Stimulated activated naive CD8-positive, alpha-beta T cell treated with anti-CD3 and anti-CD28 coated beads, Interleukin-15, amount 100 ng/mL, for 72 hours (primary cell): ENCODE measurements at places on chromosomes 1 and 21.
A peak's percentile ranks its signal among the peaks of the same experiment; 100 is the strongest.

- no peak for DNase-seq
Observed at GRCh38 chr1:65924471-65924870, 131.8 kb downstream of the PDE4B start.

DNA sequence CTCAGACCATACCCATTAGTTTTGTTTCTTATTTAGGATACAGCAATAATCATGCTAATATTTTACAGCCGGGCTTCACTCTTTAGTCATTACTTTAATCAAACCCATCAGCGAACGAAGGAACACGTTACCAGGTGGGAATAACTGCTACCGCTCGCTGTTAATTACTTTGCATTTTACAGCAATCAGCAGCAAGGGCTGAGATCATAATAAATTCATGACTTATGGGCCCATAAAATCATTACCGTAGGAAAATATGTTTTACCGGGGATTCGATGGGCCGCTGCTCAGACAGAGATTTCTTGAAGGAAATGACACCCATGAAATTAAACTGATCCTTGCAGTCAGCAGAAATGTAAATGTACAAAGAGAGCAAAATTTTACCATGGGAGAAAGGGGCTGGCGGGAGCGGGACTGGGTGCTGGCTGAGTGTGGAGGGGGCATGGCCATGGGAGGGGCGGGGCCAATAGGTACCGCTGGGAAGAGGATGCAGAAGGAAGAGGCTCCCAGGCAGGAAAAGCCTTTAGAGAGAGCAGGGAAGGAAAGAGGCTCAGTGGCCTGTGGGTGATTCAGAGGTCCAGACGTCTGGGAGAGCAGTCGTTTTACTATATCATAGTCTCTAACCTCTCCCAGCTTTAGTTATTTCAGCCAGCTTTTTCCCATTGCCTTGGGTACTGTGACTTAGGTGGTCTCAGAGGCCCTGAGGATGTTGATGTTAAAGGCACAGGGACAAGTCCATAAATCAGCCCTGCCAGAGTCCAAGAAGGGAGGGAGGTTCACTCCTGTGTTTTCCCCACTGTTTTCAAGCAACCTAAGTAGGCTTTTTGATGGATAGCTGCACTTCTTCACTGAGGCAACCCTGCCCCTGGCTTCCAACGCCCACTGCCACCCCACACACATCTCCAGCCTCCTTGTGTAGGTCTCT, 258.9 kb downstream of the SEC16B start:
- no peak for DNase-seq

DNA sequence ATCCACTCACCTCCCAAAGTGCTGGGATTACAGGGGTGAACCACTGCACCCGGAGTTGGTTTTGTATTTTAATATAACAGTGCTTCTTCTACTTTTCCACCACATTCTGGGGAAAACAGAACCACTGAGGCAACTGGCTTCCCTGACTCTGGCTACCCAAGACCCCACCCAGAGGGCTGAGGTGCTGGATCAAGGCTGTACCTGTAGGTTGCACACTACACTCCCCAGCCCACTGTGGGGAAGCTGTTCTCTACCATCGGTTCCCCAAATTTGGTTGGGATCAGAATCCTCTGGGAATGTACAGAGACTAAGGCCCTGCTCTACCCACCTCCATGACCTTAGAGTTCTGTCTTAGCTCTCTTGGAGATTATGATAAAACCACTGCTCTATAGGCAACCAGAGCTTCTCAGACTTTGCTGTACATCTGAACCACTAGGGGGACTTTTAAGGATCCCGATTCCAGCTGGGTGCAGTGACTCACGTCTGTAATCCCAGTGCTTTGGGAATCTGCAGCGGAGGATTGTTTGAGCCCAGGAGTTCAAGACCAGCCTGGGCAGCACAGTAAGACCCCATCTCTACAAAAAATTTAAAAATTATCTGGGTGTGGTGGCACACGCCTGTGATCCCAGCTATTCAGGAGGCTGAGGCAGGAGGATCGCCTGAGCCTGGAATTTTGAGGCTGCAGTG, 51.6 kb downstream of the GNG4 start:
- no peak for DNase-seq

GRCh38 chr21:44993321-44994046, 53.7 kb downstream of the SLX9 start:
- no peak for DNase-seq

- no peak for DNase-seq
Observed at GRCh38 chr21:35578831-35579471, 481.4 kb downstream of the SETD4 start.

DNA sequence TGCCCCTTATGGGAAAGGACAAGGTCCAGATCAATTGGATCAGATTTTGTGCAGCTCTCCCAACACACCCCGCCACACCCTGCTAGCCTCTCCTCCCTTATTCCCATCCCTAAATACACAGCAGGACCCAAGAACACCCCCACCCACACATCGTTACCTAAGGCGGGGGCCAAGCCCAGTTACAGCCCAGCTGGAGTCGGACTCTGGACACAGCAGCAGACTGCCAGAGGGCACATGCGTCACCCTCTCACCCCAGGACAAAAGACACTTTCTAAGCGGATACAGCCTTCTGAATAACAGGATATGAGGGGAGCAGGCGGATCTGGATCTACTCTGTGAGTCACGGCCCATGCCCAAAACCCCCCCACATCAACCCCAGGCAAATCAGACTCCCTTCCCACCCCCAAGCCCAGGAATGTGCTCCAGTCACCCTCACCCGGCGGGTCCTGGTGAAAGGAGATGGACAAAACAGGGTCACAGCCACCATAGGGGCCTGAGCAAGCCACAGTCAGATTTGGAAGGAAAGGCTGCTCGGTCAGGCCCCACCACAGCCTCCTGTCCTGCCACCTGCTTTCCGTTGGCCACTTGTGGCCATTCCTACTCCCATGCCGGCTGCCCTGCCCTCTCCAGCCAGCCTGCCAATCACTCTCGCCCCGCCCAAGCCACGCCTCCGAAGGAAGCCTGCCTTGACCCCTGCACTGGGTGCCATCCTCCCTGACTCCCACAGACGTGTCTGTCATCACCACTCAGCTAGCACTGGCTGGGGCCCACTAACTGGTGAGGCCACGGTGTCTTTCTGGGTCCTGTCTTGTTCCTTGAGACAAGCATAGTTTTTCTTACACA, 4.0 kb downstream of the S100A16 start:
- DNase-seq = no peak

DNA sequence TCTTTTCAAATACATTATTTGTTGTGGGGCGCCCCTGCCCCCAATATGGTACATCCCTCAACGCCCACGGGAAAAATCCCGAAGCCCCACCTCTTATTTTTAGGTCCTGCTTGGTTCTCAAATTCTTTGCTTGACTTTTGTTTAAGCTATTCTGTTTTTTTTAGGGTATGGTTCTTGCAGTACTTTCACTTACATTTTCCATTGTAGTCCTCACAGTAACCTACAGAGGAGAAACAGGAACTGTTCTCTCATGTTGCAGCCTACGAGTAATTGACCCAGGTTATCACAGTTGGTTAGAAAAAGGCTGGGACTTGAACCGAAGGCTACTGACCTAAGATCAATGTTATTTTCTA, 697 bp upstream of the C21orf91 start:
- DNase-seq = no peak

- no peak for DNase-seq
Observed at GRCh38 chr1:220880726-220881506, 1.7 kb downstream of the HLX start.

DNA sequence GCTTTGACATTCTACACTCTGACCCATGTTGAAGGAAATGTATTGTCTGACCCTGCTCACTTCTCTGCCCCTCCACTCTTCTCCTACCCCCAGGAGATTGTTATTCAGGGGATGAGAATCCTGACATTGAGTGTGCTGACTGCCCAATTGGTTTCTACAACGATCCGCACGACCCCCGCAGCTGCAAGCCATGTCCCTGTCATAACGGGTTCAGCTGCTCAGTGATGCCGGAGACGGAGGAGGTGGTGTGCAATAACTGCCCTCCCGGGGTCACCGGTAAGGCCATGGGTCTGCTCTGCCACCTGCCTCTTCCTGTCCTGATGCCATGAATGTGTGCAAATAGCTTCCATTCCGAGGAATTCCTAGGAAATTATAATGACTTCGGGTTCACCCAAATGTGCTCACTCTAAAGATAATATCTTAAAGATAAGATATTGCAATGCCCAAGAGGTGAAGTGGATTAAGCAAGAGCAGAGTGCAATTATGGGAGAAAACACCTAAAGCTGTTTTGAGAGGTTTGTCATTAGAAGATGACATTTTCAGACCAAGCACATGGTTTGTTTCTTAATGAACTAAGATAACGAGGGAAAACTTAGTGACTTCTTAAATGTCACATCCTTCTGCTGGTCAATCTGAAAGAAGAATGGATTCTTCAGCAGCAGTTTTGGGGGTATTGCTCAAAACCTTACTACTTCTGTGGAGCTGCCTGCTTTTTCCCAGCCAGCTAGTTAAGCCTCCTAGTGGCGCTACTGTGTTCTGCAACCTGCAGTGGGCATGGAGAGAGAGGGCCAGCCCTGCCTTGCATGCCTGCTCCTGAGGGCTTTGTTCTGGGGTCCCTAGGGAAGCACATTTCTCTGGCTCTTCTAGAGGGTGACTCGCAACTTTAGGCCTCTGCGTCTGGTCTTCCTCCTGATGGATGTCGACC, 41.6 kb downstream of the LAMC2 start:
- DNase-seq = peak; percentile 41

GRCh38 chr1:61079296-61079897, 3.0 kb upstream of the NFIA start:
- DNase-seq = no peak

DNA sequence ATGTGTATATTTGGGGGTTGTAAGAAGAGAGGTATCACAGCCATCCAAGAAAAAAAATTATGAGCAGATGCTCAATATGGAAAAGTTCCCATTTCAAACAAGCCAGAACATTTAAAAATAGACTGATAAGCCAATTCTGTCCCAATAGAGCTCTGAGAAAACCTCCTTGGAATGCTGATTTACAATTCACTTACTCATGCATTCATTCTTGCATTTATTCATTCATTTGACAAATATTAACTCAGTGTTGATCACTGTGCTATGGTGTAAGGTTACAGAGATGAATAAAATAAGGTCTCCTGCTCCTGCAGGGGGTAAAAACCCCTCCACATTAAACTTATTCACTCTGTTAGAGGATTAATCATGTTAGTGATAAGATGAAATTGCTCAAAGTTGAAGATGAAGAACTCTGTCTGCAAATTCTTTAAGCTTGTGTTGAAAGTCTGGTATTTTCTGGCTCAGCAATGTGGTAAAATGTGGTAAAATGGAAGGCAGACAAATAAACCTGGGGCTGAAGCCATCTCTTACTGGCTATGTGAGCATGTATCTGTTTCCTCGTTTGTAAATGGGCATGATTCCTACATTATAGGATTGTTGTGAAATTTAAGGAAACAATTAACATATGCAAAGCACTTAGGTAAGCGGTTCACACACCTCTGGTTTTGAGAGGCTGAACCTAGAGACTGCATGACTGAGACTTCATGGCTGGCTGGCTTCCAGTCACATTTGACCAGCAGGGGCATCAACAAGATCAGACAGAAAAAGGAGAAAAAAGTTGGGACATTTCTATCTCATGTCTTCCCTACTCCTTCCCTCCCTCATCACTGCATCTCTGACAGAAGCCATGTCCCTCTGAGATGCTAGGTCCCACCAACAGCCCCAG, 45.0 kb upstream of the DAB1 start:
- DNase-seq = no peak

- DNase-seq = no peak
Observed at GRCh38 chr1:215031392-215031791, 51.1 kb upstream of the KCNK2 start.

GRCh38 chr1:182114627-182115023, 53.1 kb upstream of the ZNF648 start:
- DNase-seq = no peak

GRCh38 chr1:30762930-30763650, 5.5 kb upstream of the LAPTM5 start:
- DNase-seq = no peak

DNA sequence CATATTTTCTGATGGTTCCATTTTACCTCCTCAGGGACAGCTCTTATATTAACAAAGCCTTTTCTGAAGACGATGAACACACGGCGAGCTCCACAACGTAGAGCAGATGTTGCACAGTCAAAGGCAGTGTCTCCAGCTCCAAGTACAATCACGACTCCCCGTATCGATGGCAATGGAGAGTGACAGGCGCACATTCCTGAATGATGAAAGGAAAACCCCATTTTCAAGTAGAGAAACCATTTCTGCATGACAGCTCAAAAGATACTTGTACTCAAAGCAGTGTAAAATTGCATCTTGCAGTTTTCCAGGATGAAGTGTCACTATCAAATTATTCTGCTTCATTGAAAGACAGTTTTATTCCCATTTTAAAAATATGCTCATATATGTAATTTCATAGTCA, 327.6 kb downstream of the DPYD start:
- no peak for DNase-seq

DNA sequence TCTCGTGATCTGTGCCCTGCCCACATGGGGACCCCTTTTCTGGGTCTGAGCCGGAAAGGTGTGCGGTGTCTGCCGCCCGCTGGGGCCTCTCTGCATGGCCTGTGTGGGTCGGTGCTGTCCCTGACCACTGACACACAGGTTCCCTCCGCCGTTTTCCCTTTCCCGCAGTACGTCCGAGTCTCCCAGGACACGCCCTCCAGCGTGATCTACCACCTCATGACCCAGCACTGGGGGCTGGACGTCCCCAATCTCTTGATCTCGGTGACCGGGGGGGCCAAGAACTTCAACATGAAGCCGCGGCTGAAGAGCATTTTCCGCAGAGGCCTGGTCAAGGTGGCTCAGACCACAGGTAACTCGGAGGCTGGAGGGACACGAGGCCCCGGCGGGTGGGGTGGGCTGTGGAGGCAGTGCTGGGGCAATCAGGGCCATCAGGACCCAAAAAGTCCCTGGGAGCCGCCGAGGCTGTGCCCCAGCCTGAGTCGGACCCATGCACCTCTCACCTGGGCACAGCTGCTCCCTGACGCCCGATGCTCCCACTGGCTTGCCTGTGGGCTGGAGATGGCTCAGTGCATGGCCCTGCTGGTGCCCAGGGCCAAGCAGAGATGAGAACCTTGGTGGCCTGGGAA, 13.3 kb downstream of the TRPM2 start:
- DNase-seq = no peak

DNA sequence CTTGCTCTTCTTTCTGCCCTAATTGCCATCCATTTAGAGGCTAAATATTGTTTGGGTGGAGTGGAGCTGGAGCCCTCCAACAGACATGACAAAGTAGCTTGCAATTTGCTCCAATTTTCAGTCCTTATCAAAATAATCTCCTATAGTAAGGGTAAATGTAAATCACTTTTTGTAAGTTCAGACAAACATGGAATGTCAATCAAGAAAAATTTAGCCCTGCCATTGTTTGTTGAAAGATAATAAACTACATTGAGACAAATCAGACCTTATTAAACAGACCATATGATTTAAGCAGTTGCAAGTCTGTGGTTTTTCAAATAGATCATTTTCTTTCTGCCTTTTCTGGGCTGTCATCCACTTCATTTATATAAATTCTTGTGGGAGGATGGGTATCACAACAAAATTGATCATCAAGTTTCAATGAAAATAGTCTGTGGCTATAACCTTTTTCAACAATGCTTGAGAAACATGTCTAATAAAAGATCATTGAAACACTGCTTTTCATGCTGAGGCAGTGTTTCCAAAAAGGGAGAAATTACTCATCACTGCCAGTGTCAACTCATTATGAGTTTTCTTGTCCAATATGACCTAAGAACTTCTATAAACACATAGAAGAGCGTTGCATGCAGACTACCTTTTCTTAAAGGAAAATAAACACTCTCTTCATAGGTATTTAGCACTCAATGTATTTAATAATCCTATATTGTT, 1152.0 kb upstream of the B3GALT2 start:
- peak; percentile 14 for DNase-seq

- DNase-seq = peak; percentile 82
Observed at GRCh38 chr1:26378088-26378878, 5.7 kb upstream of the ZNF683 start.
